ENCODE measurements at places on chromosomes 11 and 22.
A peak's percentile ranks its signal among the peaks of the same experiment; 100 is the strongest.

DNA sequence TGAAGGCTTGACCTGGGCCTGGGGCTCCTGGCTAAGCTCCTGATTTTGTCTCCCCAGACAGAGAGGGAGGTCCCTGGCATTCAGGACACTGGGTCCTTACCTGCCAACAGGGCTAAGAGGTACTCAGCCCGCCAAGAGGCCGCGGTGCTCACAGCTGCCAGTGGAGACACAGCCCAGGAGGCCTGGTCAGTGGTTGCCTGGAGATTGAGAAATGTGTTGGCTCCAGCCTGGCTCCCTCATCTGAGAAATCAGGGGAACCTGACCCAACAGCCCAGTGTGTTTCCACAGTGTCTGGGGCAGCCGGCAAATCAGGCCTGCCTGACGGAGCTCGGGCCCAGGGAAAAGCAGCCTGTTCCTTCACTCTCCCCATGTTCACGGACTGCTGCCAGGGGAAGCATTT lies 79.4 kb upstream of the NAV2 start:
- DNase-seq = no peak

DNA sequence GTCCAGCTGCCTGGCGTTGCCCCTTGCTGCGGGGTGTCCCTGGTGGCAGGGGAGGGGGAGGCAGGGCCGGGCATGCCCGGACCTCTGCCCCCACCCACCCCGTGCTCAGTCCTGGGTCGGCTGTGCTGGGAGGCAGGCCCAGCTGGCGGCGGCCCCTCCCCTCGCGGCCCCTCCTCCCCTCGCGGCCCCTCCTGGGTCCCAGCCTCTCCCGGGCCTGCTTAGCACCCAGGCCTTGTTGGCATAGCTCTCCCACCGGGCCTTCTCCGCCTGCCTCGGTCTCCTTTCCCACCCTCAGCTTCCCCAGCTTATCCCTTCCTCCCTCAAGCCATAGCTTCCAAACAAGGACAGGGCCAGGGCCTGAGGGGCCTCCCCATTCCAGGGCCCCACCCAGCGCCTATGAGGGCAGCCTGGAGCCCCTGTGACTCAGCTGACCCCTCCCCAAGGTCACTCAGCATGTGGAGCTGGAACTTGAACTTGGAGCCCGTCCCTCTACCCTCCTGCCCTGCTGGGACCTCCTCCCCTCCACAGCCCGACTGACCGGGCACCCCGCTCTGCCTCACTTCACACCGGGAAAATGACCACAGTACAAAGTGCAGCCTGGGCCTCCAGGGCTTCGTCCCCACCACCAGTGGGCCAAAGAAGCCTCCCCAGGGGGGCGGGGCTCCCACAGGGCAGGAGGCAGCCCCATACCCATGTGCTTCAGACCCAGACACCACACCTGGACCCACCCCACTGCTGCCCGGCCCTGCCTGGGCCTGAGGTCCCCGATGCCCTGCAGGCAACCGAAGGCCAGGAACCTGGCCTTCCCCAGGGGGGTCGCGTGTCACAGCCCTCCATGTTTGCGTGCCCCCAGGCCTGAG lies 1.2 kb downstream of the EPS8L2 start:
- DNase-seq = no peak

DNA sequence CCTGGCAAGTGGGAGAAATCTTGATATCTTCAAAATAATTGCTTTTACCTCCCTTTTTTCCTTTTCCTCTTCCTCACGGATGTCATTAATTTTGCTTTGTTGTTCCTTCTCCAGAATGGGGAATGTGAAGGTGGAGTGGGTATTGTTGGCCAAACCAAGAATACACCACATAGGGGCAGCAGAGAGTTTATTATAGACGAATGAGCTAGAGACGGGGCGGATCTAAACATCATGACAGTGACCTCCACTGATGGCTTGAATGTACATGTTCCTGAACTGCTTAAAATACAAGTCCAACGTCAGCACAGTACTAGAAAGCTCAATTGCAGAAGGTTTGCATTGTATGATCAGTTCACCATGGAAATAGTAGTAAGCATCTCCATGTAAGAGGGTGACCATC lies 122.3 kb upstream of the SNX19 start:
- no peak for DNase-seq

DNA sequence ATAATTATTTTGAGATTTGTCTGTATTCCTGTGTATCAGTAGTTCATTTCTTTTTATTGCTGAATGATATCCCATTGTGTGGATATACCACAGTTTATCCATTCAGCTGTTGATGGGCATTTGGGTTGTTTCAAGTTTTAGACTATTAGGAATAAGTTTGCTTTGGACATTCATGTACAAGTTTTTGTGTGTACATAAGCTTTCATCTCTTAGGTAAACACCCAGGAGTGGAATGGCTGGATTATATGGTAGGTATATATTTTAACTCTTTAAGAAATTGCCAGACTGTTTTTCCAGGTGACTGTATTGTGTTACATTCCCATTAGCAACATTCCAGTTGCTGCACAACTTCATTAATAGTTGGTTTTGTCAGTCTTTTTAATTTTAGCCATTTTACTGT lies 52.0 kb downstream of the ARHGEF12 start:
- DNase-seq = no peak

- peak; percentile 62 for DNase-seq
Measured at GRCh38 chr22:38114484-38115398, 4.3 kb upstream of the BAIAP2L2 start.

DNA sequence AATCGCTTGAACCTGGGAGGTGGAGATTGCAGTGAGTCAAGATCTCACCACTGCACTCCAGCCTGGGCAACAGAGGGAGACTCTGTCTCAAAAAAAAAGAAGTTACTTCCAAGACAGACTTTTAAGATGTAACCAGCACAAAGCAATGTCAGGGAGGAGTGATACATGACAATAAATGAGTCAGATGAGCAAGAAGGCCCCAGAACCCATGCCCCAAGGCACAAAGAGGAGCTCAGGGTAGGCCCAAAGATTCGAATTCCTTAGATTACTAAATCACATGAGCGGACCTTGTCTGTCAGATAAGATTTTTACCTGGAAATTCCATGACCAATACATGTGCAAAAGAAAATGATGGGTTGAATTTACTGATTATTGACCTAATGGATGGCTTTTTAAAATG lies 10.5 kb upstream of the JHY start:
- no peak for DNase-seq
